ENCODE measurements at places on chromosomes 4 and X.

- no peak for DNase-seq
Observed at GRCh38 chr4:2042204-2042946, 16.8 kb upstream of the NAT8L start.

GRCh38 chr4:4268776-4269175 is 20.8 kb upstream of the TMEM128 start:
- DNase-seq, result no peak

- no peak for DNase-seq
Observed at GRCh38 chr4:118398226-118399090, 45.7 kb upstream of the PRSS12 start.

GRCh38 chrX:28016823-28017222 is 35.6 kb upstream of the DCAF8L1 start:
- DNase-seq, result no peak

GRCh38 chrX:153474718-153475117 is 4.3 kb upstream of the HAUS7 start:
- DNase-seq, result no peak

DNA sequence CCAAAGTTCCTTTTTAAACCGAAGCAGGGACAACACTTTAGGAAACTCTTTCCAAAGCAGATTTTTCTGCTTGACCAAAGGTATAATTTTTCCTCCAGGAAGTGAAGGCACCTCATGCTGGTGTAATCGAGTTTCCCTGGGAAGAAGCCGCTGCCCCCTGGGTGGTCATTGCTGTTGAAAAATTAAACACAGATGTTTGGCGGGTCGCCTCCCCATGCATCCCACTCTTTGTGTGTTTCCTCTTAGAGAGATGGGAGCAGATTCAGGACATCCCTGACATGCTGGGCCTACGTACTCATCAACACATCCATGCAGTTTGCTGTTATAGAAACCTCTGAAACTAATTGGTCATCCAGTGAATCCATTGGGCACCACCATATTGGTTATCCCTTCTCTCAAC is 179.2 kb upstream of the HCCS start:
- DNase-seq, result no peak

GRCh38 chr4:97525236-97525635 is 618.0 kb downstream of the STPG2 start:
- DNase-seq, result no peak

DNA sequence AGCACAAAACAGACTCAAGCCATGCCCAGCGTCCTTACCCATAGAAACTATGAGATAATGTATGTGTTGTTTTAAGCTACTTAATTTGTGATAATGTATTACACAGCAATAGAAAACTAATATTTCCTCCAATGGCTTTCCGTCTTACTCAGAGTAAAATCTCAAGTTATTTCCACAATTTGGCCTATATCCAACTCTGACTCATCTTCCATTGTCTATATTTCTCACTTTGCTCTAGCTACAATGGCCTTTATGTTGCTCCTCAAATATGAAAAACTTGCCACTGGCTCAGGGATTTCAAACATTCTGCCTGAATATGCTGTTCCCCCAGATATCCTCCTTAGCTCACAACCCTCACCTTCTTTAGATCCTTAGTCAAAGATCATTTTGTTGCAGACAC is 31.6 kb downstream of the IQCM start:
- DNase-seq, result no peak

DNA sequence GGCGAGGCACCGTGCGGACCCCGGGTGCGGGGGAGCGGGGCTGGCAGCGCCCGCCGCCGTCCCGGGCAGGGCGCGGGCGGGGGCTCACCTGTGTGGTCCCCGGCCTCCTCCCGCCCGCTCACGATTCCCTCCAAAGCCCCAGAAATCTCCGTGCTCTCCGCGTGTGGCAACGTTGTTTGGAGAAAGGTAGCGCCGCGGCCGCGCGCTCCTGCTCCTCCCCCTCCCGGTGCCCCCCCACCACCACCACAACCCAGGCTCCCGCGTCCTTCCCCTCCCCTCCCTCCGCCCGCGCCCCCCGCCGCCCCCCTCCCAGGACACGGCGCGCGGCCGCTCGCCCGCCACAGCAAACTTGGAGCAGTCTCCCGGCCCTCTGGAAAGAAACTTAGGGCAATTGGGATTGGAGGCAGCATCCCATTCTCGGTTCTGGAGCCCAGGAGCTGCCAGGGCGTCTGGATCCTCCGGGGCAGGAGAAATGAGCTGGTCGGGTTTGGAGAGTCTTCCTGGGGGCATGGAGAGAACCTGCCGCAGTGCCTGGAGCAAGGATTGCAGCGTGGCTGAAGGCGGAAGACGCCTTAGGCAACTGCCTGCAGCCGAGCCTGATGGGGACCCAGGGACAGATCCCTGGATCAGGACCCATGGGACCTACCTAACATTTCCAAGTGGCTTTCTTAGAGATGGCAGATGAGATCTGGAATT is 855 bp downstream of the KLF3 start:
- DNase-seq, result no peak

DNA sequence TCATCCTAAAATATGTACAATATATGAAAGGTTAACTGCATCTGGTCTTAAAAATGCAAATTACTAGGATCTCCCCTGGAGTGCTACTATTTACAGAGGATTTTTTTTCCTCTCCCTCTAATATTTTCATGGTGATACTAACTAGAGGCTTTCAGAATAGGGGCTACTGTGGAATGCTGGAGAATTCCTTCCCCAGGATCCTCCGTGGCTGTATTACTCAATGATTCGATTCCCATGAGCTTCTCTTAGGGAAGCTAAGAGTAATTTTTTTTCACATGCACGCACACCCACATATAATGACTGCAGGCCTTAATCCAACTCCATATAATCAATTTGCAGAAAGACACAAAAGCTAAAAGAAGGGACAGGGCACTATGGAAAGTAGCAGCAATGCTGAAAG is 184.7 kb downstream of the ARHGAP6 start:
- no peak for DNase-seq

GRCh38 chr4:77044461-77045150 is 31.2 kb downstream of the CCNI start:
- no peak for DNase-seq

- peak; percentile 13 for DNase-seq
Observed at GRCh38 chr4:69760455-69760854, at the start of gene SULT1B1. SULT1B1 (minus strand) TSS chr4:69760620; CDS start chr4:69755217, 5,403 bp downstream.

DNA sequence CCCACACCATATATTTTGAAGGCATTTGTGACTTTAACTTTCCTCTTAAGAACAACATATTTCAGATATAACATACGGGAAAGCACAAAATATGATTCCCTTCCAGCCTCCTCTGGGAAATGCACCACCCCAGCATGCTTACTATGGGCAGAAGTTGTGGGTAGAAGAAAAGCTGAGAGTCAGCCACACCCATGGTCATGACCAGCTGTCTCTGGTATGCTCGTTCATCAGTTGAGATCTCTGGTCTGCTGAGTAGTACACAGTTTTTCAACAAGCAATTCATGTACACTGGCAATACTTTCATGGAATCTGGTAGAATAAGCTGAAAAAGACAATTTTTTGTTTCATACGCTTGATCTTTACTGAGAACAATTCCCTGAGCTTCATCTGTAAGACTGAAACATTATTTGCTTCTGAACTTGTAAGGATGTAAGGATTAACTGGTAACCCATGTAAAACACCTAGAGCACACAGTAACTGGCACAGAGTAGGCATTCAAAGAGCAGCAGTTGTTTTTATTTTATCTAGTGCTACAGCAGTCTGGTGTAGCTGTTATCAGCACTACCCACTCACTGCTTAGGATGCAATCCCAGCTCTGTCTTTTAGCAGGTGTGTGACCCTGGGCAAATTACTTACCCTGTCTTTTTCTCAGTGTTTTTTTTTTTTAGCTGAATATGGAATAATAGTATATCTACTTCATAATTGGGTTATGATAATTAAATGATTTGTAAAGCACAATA is 47.6 kb downstream of the METTL14 start:
- no peak for DNase-seq

DNA sequence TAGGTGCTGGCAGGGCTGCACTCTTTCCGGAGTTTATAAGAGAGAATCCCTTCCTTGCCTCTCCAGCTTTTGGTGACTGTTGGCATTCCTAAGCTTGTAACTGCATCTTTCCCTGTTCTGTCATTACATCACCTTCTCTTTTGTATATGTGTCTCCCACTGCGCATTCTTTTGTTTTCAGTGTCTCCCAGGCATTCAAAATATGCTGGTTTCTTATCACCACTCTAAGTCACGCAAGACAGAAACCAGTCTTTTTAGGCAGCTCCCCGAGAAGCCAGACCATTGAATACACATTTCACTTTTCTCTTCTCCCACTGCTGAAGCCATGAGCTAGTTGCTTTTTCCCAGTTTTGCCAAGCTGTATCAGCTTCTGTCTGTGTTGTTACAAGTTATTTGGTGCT is 71.0 kb downstream of the LAS1L start:
- DNase-seq, result no peak

GRCh38 chr4:92261256-92261655 is 42.5 kb upstream of the GRID2 start:
- no peak for DNase-seq

- DNase-seq, result no peak
Observed at GRCh38 chr4:1767770-1768366, 25.2 kb upstream of the FGFR3 start.

DNA sequence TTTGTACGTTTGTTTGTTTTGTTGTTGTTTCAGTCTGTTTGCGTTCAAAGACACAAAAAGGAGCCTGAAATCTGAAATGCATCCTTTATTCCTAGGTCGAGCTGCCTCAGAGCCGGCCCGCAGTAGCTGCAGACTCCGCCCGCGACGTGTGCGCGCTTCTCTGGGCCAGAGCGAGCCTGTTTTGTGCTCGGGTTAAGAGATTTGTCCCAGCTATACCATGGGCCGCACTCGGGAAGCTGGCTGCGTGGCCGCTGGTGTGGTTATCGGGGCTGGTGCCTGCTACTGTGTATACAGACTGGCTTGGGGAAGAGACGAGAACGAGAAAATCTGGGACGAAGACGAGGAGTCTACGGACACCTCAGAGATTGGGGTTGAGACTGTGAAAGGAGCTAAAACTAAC is 2.4 kb downstream of the ARMCX1 start:
- no peak for DNase-seq

DNA sequence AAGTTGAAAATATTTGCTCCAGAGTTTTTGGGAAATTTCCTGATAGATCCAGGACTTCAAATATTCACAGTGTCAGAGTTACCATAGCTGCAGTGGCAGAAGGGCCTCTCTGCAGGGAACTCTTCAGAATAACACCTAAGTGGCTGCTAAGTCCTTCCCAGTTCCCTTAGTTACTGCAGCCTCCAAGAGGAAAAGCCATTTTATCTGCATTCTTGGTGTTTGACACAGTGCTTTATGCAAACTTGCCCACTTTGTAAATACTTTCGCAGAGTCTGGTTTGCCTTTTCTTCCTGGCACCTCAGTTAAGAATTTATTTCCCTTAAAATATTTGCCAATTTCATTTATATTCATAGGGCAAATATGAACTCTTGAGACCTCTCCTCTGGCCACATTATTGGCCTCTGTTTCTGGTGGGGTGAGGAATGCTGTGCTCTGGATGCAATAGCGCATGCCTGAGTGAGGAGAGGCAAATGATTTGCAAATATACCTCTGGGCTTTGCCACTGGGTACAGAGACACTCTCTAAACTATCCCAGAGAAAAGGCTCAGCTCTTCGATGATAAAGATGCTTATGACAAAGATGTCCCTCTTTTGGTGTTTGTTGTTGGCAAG is 566.3 kb upstream of the NR3C2 start:
- DNase-seq, result no peak

GRCh38 chr4:184896868-184897715 is 71.3 kb upstream of the ACSL1 start:
- DNase-seq, result no peak

DNA sequence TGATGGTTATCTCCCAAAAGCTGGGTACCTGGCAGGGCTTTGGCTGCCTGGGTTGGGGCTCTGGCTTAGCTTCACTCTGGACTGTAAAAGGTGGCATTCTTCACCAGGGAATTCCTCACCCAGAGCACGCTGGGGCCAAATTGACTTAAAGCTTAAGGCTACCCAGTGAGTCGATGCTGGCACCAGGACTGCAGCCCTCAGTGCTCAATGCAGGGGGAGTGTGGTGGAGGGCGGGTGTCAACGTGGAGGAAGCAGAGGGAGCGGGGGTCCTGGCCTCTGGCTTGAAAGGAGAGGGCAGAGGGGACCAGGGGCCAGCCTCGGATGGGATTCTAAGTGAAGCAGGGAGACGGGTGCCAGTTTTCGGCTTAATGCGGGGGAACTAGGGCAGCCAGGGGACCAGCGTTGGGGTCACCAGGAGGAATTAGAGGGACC is 446 bp upstream of the FAM50A start:
- DNase-seq, result no peak

DNA sequence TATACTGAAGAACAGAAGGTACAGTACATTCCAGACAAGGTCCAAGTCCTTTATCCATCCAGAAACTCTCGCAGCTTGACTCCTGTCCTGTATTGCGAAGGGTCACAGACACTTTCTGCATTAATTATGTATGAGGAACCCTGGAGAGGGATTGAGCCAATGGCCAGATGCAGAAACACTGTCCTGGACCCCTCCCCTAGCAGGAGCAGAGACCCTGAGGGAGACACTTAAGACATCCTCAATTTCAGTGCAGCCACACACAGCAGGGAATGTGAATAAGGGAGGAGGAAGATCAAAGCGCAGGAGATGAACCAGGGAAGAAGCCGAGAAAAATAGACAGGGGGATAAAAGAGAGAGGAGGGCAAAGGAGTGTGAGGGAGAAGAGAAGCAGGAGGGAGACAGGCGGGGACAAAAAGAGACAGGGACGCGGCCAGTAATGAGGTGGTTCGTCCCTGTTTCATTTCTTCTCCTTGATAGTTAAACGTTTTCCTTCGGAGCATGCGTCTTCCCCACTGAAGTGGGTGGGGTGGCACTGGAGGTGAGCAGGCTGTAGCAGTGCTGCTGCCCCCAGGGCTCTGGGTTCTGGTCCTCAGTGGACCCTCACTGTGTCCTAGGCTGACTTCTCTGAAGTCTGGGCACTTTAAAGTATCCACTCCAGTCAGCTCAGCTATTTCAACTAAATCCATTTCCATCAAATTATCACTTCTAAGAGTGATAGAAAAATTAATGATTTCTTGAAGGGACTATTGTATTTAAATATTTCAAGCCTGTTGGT is 356.4 kb upstream of the NOCT start:
- no peak for DNase-seq

DNA sequence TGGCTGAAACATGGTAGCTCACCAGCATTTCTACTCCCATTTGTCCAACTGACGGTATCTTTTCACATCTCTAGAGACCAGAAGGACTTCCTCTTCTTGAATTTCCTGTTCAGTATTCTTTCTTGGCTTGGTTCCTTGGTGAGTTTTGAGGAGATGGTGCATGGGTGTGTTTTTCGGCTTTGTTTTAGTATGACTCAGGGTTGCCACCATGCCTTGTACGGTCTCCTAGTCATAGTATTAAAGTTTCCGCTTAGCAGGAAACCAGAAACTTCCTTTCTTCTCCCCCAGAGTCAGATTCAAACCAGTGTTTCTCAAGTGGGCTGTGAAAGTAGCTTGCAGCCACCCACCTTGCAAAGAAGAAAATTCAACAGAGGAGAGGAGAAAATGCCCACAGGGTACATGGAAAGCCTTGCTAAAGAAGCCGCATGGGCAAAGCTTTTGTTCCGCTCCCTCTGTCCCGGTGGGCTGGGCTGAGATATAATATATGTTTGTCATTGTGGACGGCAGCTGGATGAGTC is 5.7 kb downstream of the CD99 start:
- no peak for DNase-seq

GRCh38 chr4:155881555-155881954 is 15.5 kb upstream of the ASIC5 start:
- no peak for DNase-seq

GRCh38 chr4:89331686-89332544 is 24.3 kb upstream of the GPRIN3 start:
- no peak for DNase-seq
